ENCODE measurements at places on chromosomes 6 and 20. TPM values are rescaled to one million over a fixed set of nuclear protein-coding genes. Genes with fewer than 3 reads are reported as not detected.
A peak's percentile ranks its signal among the peaks of the same experiment; 100 is the strongest.

Gene DDR1
- 146 TPM for total RNA-seq

Gene PKIG
- total RNA-seq: 29.5 TPM

Gene ATP6V1G2
- total RNA-seq: 8.8 TPM

Gene ENPP5
- total RNA-seq: not detected

Gene SPATS1
- not detected for total RNA-seq

Gene JPH2
- total RNA-seq: 16.5 TPM

Gene IGF2R
- 218 TPM for total RNA-seq

Gene PSMB9
- 20.8 TPM for total RNA-seq

Gene LZTS3
- total RNA-seq: 6.6 TPM

Gene MBOAT1
- 6.5 TPM for total RNA-seq

DNA sequence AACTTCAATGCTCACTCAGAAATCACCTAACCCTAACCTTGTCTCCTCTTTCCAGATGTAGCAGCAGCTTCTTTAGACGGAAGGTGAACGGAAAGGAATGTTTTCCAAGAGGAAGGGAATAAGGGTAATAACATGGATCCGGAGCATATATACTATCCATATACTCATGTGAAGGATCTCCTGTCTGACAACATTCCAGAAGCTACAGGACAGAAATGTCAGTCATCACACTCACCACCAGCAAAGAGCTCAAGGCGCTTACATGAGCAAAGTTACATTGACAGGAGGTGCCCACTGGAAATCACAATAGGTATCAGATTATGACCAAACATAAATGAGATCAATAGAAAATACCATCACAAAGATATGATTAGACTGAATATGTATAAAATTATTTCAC, 122.1 kb upstream of the CCDC28A start:
- no peak overlapping the region for H3K27ac ChIP-seq
- H3K27me3 ChIP-seq: no peaks in the 10 kb centered on the region
- no peaks in the 10 kb centered on the region for H3K36me3 ChIP-seq
- no peak for DNase-seq
- H3K4me1 ChIP-seq: peaks cover 47% of the 10 kb centered on the region

DNA sequence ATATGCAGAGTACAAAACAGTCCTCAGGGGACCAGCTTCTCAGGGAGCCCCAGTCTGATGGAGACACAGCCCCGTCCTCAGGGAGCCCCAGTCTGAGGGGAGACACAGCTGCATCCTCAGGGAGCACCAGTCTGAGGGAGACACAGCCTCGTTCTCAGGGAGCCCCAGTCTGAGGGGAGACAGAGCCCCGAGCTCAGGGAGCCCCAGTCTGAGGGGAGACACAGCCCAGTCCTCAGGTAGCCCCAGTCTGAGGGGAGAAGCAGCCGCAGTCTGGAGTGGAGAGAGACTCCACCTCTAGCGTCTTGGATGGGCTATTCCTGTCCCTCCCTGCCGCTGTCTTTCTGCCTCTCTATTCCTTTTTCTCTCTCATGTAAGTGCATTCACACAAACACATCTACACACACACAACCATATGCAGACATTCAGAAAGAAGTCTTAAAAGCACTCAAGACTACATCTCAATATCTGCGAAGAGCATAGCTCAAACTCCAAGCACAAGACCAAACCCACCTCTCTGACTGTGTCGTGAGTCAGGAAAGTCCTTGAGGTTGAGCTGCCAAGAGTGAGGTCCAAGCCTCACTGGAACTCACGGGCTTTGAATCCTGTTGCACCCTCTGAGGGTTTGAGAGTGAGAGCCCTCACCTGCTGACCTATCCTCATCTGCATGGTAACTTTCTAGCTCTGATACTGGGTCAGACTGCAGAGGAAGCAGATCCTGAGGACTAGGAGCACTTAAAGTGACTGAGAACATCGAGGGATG, 53.1 kb upstream of the SAYSD1 start:
- no peaks in the 10 kb centered on the region for H3K36me3 ChIP-seq
- peaks cover 9% of the 10 kb centered on the region for H3K27me3 ChIP-seq
- no peak overlapping the region for H3K4me3 ChIP-seq
- H3K4me1 ChIP-seq: no peaks in the 10 kb centered on the region
- H3K27ac ChIP-seq: no peak overlapping the region

GRCh38 chr6:168778201-168778600, 337.2 kb downstream of the SMOC2 start:
- H3K27ac ChIP-seq: no peak overlapping the region
- no peak for DNase-seq
- no peak overlapping the region for H3K4me3 ChIP-seq
- H3K4me1 ChIP-seq: peaks cover 6% of the 10 kb centered on the region
- no peaks in the 10 kb centered on the region for H3K36me3 ChIP-seq
- H3K27me3 ChIP-seq: peaks cover 19% of the 10 kb centered on the region

DNA sequence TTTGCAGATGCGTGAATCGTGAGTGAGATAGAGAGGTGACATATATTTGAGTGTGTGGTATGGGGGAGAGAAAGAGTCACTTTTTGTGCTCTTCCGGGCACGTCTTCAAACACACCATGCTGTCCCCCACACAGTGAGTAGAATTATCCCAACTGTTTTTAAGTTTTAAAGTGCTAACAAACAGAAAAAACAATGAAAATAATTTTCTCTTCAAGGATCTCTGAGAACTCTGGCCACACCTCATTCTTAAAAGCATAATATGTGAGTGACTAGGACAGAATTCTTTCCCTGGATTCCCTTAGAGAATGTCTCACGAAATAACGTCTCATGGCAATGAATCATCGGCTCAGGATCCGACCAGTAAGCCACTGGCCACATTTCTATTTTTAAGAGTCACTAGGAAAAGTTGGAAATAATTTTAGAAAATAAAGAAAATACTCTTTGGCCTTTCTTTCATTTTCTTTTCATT, 235.7 kb upstream of the ZNF217 start:
- peak overlapping the region; percentile 77 for H3K4me3 ChIP-seq
- no peak for DNase-seq

- H3K27me3 ChIP-seq: no peaks in the 10 kb centered on the region
- no peak overlapping the region for H3K4me3 ChIP-seq
- no peak for DNase-seq
- H3K4me1 ChIP-seq: peaks cover 2% of the 10 kb centered on the region
- H3K27ac ChIP-seq: no peak overlapping the region
Measured at GRCh38 chr20:5767493-5768098, 17.4 kb downstream of the SHLD1 start.

GRCh38 chr6:24865161-24865560, 66.4 kb upstream of the ARMH2 start:
- no peaks in the 10 kb centered on the region for H3K27me3 ChIP-seq
- no peak for DNase-seq
- H3K36me3 ChIP-seq: peaks cover 14% of the 10 kb centered on the region
- no peak overlapping the region for H3K27ac ChIP-seq
- H3K4me3 ChIP-seq: no peak overlapping the region

- DNase-seq: no peak
- H3K36me3 ChIP-seq: peaks cover 36% of the 10 kb centered on the region
- no peaks in the 10 kb centered on the region for H3K27me3 ChIP-seq
- H3K4me1 ChIP-seq: peaks cover 12% of the 10 kb centered on the region
Measured at GRCh38 chr20:5557123-5557522, 193.1 kb upstream of the SHLD1 start.

GRCh38 chr6:114135363-114135971, 164.5 kb upstream of the HDAC2 start:
- no peak overlapping the region for H3K4me3 ChIP-seq
- H3K36me3 ChIP-seq: no peaks in the 10 kb centered on the region
- peaks cover 6% of the 10 kb centered on the region for H3K27me3 ChIP-seq

- H3K4me3 ChIP-seq: no peak overlapping the region
- peaks cover 5% of the 10 kb centered on the region for H3K27me3 ChIP-seq
Measured at GRCh38 chr6:79239536-79240168, 5.2 kb upstream of the HMGN3 start.

DNA sequence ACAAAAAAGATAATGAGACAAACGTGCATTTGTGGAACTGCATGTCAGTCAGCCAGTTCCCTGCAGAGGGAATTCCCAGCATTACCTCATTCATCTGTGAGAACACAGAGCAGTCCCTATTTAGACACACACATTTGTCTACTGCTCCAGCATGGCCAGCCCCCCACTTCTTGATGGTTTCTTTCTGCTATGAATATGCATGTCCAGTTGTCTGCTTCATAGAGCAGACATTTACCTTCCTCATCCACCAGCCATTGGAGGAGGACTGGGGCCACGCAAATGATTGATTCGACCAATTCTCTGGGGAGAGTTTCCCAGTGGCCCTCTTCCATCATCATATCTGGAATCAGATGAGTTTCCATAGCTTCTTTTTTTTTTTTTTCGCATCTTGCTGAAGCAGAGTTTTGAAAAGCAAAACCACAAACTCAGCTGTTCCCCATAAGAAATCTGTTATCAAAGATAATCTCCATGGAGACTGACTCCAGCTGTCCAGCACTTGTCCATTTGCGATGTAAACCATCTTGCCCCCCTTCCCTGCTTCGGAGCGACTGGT, 11.8 kb downstream of the ENPP1 start:
- no peak for DNase-seq
- H3K36me3 ChIP-seq: no peaks in the 10 kb centered on the region
- H3K4me1 ChIP-seq: peaks cover 41% of the 10 kb centered on the region
- H3K4me3 ChIP-seq: no peak overlapping the region
- H3K27me3 ChIP-seq: no peaks in the 10 kb centered on the region
- H3K27ac ChIP-seq: peak overlapping the region; percentile 13

DNA sequence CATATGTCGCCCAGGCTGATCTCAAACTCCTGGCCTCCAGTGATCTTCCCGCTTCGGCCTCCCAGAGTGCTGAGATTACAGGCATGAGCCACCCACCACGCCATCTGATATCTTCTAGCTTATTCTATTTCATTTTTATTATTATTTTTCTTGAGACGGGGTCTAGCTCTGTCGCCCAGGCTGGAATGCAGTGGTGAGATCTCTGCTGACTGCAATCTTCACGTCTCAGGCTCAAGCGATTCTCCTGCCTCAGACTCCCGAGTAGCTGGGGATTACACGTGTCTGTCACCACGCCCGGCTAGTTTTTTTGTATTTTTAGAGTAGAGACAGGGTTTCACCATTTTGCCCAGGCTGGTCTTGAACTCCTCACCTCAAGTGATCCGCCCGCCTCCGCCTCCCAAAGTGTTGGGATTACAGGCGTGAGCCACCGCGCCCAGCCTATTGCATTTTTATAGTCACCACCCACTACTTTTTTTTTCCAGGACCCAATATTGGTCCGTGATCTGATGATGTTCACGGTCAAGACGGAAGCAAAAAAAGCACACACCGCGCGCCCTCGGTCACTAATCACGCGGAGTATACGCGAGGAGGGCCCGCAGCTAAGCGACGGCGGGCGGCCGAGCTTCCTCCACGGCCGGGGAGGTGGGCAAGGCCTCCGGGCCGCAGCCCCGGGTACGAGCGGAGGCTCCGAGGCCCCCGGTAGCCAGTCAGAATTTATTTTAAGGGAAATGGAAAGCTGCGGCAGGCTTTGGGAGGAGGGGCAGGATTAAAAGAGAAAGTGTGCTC, 1.1 kb upstream of the LSM14B start:
- H3K4me1 ChIP-seq: peaks cover 25% of the 10 kb centered on the region
- no peak for DNase-seq
- peaks cover 3% of the 10 kb centered on the region for H3K36me3 ChIP-seq
- peak overlapping the region; percentile 96 for H3K27ac ChIP-seq

- no peak overlapping the region for H3K4me3 ChIP-seq
- no peak for DNase-seq
- H3K36me3 ChIP-seq: no peaks in the 10 kb centered on the region
- H3K4me1 ChIP-seq: no peaks in the 10 kb centered on the region
Measured at GRCh38 chr6:126600258-126600916, 260.5 kb downstream of the CENPW start.

- H3K4me1 ChIP-seq: peaks cover 11% of the 10 kb centered on the region
- H3K4me3 ChIP-seq: no peak overlapping the region
- no peak overlapping the region for H3K27ac ChIP-seq
- H3K27me3 ChIP-seq: no peaks in the 10 kb centered on the region
- peaks cover 3% of the 10 kb centered on the region for H3K36me3 ChIP-seq
Measured at GRCh38 chr6:160995271-160995670, 3.7 kb downstream of the MAP3K4 start.

- no peaks in the 10 kb centered on the region for H3K4me1 ChIP-seq
- no peaks in the 10 kb centered on the region for H3K27me3 ChIP-seq
- H3K36me3 ChIP-seq: no peaks in the 10 kb centered on the region
- no peak overlapping the region for H3K27ac ChIP-seq
- no peak overlapping the region for H3K4me3 ChIP-seq
Measured at GRCh38 chr20:43532416-43533055, 25.0 kb downstream of the L3MBTL1 start.

DNA sequence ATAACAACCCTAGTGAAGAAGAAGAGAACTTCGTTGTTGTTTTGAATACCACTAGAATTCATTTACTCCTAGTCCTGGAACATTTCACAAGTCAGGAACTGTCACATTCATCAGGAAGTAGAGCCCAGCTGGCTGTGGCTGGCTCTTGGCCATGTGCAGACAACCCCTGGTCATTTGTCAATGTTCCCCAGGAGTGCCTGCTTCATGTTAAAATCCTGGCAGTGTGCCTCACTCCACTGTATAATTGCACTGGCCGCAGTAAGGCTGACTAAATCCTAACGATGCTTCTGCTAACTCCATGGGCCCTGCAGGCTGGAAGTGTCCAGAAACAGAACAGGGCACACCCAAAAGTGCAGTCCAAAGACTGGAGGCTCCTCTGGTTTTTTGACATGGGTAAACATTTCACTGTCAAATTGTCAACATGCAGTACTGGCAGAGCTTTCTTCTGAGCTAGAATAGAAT, 41.5 kb upstream of the ADGRF1 start:
- peak overlapping the region; percentile 12 for H3K27ac ChIP-seq
- no peak overlapping the region for H3K4me3 ChIP-seq
- peaks cover 18% of the 10 kb centered on the region for H3K27me3 ChIP-seq
- no peaks in the 10 kb centered on the region for H3K36me3 ChIP-seq

Measured in osteocyte (in vitro differentiated cells).